Stimulated activated CD4-positive, alpha-beta T cell treated with anti-CD3 and anti-CD28 coated beads, Interleukin-4, amount 100 ng/mL, for 24 hours (primary cell): ENCODE measurements at places on chromosomes 2 and 18.
A peak's percentile ranks its signal among the peaks of the same experiment; 100 is the strongest.

- no peak for DNase-seq
These were observed 28.7 kb upstream of the SLC16A14 start for GRCh38 chr2:230097424-230097823.

GRCh38 chr2:85753525-85754312, at the start of gene ATOH8:
Gene ATOH8, plus strand, starts transcription at chr2:85753991. Its CDS starts 199 bp downstream, at chr2:85754190.
- DNase-seq = no peak

DNA sequence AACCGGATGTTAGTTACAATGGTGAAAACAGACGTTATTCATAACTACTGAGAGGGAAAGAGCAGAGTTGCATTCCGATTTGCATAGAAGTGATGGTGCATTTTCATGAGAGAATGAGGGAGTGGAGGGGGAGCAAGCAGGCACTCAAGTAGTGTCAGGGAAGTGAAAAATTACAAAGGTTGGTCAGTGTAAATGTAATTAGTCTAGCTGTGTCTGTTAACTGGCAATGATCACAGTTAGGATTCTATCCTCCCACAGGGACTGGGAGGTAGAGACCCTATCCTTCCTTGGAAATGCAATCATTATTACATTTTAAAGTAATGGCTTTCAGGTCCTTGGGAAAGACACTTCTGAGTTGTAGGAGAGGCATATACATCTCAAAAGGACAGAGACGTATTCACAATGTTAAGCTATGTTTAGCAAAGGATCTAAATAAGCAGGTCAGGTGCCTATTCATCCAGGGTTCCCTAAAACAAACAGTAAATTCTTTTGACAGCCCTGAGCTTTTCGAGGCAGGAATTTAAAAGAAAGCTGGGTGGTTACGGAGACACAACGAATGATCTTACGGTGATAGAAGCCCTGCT, 1671.8 kb upstream of the DDX18 start:
- no peak for DNase-seq

DNA sequence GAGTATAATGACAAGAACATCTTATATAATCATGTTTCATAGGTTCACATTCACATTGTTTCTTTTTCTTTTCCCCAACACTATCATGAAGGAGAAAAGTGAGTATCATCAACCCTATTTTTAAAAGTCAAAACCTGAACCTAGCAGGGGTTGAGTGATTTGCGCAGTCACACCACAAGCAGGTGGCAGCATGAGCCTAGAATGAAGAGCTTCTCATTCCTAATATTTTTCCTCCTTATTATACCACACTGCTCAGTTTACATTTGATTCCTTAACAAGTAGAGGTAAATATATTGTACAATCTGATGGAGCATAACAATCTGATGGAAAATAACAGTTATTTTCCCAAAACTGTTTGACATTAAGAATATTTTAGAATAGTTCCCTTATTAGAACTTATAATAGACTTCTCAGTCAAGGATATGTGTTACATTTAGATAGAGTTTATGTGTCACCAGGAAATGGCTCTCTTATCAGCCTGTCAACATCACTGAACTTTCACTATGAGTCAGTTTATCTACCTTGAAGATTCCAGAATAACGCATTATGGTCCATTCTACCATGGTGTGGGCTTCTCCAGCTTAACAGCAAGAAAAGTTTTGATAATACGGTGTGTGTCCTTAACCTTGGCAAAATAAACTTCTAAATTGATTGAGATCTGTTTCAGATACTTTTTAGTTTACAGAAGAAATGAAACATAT, 119.5 kb downstream of the NEB start:
- DNase-seq = no peak

DNA sequence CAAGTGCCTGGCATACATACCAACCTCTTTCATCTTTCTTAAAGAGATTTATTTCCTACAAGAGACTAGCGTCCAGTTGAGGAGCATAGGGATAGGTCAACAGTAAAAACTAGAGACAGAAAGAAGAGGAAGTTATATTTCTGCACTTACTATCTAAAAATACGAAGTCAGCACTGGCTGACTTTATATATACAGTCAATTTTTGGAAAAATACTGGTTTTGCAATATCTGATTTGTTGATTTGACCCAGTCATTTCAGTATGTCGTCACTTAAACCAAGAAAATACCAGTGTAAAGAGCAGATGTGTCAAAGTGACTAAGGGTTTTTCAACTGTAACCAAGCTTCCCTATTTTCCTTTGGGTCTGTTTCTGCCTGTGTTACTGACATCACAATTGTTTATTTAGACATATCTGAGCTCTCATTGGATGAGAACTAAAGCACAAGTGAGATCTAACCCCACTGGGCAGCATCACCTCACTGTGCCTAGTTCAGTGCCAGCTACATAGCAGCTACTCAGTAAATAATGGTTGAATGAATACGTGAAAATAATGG, 23.0 kb downstream of the CYTIP start:
- DNase-seq = no peak

DNA sequence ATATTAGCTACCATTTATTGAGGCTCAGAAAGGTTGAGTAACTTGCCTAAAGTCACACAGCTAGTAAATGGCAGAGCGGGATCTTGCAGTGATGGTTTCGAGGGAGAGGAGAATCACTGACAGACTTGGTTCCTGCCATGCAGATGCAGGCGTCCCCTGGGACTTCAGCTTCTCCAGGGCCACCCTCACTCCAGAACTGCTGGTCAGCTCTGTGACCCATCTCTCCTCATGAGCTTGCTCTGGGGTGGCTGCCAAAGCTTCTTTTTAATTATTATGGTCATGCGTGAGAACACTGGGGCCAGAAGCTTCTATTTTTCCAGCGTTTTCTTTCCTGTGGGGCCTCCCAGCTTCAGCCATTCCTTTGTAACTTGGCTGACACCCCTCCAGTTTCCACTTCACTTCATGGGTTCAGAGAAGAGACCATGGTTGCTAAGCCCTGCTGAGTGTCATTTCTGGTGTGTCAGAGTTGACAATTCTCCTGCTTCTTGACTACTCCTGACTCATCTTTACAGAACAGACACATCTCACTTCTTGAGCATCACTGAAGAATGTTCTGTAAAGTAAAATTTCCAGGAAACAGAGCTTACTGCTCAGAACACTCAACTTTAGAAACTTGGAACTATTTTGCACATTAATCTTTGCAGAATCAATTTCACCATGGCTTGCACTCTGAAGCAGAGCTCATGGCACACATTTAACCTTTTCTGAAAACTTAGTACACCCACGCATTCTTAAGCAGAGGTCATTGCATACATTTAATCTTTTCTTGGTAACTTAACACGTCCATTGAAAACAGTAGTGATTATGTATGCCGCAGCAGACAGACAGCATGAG, 70.4 kb downstream of the IL1R2 start:
- DNase-seq = peak; percentile 48

- no peak for DNase-seq
These were observed 17.4 kb downstream of the DYNC2LI1 start for GRCh38 chr2:43791035-43791765.

- DNase-seq = no peak
These were observed 27.8 kb downstream of the ID2 start for GRCh38 chr2:8709611-8710010.

GRCh38 chr2:106562268-106563186, 75.4 kb downstream of the CD8B2 start:
- no peak for DNase-seq

DNA sequence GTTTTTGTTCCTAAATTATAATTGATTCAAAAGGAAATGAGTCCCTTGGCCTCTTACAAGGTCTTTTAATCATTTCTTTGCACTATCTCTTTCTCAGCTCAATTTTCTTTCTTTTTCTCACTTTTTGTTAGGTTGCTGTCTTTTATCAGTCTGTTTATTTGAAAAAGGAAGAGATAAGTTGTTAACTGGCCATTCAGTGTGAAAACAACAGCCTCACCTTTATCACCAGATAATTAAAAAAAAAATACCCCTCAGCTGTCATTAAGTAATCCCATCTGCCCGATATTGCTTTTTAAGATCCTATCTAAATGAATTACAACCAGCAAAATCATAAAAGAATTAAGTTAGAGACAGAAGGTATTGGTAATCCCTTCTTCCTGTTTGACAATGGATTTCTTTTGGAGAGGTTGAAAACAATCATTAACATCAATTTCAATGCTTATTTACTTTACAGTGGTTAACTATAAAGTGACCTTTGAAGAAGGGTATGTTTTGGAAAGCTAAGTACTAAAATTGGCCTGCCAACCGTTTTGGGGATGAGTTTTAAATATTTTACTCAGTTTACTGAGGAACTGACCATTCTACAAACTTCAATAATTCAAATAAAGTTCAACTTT, 104.9 kb downstream of the TGIF1 start:
- no peak for DNase-seq

GRCh38 chr2:9105601-9106337, 100.8 kb upstream of the ASAP2 start:
- DNase-seq = no peak

DNA sequence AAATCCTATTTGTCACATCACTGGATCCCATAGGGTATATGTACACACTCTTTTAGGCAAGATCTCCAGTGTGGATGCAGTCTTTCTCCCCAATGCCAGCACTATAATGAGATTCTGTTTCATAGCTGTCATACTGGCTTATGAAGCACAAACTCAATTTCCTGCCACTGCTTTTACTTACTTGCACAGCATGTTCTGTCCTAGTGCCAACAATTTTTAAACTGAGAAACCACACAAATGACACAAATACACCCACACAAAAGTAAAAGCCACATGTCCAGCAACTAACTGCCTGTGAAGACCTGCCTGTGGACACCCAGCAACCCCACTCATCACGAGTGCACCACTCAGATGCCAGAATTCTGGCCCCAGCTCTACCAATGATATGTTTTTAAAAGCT, 29.6 kb upstream of the RNU4ATAC start:
- DNase-seq = no peak

DNA sequence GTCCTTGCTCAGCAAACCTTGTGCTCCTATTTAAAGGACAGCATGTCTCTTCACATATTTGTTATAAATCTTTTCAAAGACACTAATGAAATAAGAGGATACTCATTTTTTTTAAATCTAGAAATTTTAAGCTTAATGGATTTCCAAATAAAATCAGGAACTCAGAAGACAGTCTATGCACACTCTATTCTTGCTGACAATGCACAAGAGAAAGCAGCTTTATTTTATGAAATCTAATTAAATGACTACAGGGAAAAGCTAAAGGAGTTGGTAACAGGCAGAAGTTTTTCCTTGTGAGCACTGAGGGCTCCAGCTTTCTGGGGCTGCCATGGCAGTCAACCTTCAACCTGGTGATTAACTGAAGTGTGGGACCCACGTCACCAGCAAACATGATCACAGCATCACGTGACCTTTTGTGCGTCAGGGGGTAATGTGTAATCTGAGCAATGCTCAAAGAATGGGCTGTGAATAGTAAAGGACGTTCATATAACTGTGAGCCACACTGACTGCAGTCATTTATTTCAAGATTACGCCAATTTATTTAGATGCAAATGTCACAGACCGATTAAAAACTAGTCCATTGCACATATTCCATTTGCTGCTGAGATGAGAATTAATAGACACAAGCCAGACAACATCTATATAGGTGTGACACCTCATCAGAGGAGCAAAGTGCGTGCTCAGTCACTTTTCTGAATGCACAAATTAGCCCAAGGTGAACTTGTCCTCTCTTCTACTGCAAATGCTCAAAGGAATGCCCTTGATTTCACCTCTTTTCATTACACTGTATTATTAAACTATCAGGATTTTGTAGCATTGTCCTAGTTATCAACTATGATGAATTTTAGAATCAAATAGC, 11.6 kb upstream of the DNER start:
- no peak for DNase-seq

DNA sequence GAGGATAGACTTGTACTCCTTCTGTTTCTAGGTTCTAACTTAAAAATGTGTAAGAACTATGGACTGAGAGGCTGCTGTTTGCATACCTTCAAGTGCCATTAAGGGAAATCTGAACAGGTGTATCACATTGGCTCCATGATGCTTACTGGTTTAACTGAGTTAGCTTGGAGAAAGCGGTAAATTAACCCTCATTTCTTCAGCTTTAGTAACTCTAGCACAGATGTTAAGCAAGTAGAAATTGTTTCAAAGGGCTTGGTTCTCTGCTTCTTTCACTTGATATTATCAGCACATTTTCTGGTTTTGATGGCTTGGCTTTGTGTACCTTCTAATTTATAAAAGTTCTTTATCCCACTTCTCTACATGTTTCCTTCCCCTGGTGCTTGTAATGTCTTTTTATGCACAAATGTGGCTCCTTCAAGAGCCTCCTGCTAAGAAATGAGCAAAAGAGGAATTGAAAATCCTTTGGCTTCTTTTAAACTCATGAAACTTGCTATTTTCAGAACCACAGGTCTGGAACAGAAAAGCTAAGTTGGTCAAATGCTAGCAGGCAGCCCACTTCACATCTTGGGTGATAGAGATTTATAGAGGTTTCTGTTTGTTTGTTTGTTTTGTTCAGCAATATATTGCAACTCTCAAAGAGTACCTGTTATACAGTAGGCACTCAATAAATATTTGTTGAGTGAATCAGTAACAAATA, 249.9 kb upstream of the THUMPD2 start:
- DNase-seq = no peak

DNA sequence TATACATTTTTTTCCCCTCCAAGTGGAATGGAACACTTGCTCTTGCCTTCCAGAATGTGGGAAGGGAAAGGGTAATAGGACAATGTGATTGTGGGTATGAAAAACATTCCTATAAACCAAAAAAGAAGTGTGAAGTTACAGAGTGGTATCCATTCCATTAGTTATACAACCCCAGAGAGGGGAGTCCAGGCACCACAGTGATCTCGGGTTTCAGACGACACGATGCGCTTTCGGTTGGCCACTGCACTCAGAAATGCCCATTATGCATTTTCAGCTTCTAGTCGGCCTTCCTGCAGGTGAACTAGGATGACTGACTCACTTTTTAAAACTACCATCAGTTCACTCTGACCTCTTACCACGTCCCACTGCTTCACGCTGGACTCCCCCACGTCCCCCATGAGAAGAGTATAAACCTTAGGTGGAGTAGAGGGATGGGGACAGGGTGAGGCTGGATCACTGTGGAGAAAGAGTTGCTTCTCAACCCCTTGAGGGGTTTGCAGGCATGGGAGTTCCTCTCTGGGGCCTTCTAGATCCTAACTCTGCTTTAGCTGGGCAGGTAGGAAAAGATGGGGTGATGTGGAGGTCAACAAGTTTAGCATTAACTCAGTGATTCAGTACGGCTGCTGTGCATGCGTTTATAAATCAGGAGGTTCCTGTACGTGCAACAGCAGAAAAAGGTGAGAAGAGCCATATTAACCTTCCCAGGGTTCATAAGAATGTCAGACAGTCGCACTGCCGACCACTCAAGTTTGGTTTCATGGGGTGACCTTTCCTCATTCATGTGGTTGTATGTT, 50.5 kb downstream of the ZNF532 start:
- no peak for DNase-seq

GRCh38 chr2:94869131-94869530, 2.1 kb upstream of the TEKT4 start:
- DNase-seq = no peak

DNA sequence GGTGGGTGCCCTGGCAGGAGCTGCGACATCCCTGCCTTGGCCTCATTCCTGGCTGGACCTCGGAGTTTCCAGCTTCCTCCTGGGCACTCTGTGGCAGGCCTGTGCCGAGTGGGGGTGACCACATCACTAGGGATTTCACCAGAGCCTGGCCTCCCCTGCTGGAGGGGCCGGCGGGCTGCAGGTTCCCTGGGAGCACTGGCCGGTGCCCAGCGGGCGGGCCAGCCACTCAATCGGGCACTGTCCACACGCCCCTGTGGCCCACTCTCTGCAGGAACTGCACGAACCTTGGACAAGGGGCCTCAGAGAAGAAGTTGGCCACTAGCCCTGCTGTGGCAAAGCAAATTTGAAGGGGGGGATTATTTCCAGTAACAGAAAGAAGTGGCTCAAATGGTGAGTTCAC, 110.7 kb upstream of the APCDD1 start:
- DNase-seq = no peak
